ENCODE measurements at places on chromosomes 11 and 22. TPM values are rescaled to one million over a fixed set of nuclear protein-coding genes. Genes with fewer than 3 reads are reported as not detected.

CRYBA4 gene
- total RNA-seq = not detected

MS4A3 gene
- not detected for total RNA-seq

BACE1 gene
- total RNA-seq = 11.4 TPM

NCR3LG1 gene
- total RNA-seq = 2.6 TPM

DLG2 gene
- 0.28 TPM for total RNA-seq

DERL3 gene
- 0.60 TPM for total RNA-seq

ABCC8 gene
- 2.8 TPM for total RNA-seq

APOL4 gene
- total RNA-seq = not detected

GAL3ST1 gene
- 9.9 TPM for total RNA-seq

ISX gene
- total RNA-seq = not detected

DEUP1 gene
- total RNA-seq = not detected

PELI3 gene
- total RNA-seq = 5.8 TPM

OR5P2 gene
- total RNA-seq = not detected

TOMM22 gene
- 72.3 TPM for total RNA-seq

DNAJB7 gene
- not detected for total RNA-seq

MYO18B gene
- total RNA-seq = 0.07 TPM

UPB1 gene
- total RNA-seq = not detected

NOX4 gene
- total RNA-seq = not detected

FXYD6 gene
- total RNA-seq = 0.35 TPM

SCGB1A1 gene
- not detected for total RNA-seq

BIRC3 gene
- total RNA-seq = 43.2 TPM

SMTNL1 gene
- not detected for total RNA-seq

DDIAS gene
- total RNA-seq = 13.3 TPM

IFITM10 gene
- 2.1 TPM for total RNA-seq

PRR33 gene
- total RNA-seq = not detected

POU2AF1 gene
- not detected for total RNA-seq

HPX gene
- 0.41 TPM for total RNA-seq

MLC1 gene
- not detected for total RNA-seq

GAB2 gene
- total RNA-seq = 4.5 TPM

SLN gene
- 1.6 TPM for total RNA-seq

GTSE1 gene
- total RNA-seq = 30.0 TPM

SCO2 gene
- total RNA-seq = 3.0 TPM

C11orf91 gene
- total RNA-seq = 0.58 TPM

VWA5A gene
- 0.31 TPM for total RNA-seq

CHRM1 gene
- 0.06 TPM for total RNA-seq

REXO2 gene
- total RNA-seq = 109 TPM

MOGAT2 gene
- not detected for total RNA-seq

HEPN1 gene
- not detected for total RNA-seq

C1QTNF4 gene
- total RNA-seq = not detected

HIC2 gene
- total RNA-seq = 2.4 TPM

EMID1 gene
- 0.23 TPM for total RNA-seq

MUC6 gene
- total RNA-seq = not detected

SYT7 gene
- 1.8 TPM for total RNA-seq

PANX1 gene
- total RNA-seq = 24.3 TPM

NRXN2 gene
- total RNA-seq = 0.22 TPM

UBQLN3 gene
- not detected for total RNA-seq

PANX2 gene
- 4.8 TPM for total RNA-seq

IGSF9B gene
- total RNA-seq = 1.9 TPM

DAGLA gene
- total RNA-seq = 8.2 TPM

C11orf21 gene
- total RNA-seq = not detected

MIOX gene
- total RNA-seq = not detected

YAP1 gene
- 65.6 TPM for total RNA-seq

NAALAD2 gene
- not detected for total RNA-seq

NCF4 gene
- 0.33 TPM for total RNA-seq

PACS1 gene
- 68.0 TPM for total RNA-seq

CD3D gene
- not detected for total RNA-seq

SLC22A9 gene
- not detected for total RNA-seq

TYR gene
- total RNA-seq = not detected
